ENCODE measurements at places on chromosomes 2 and 18.

- no peak for DNase-seq
Measured at GRCh38 chr18:36186461-36187192, 670 bp upstream of the MOCOS start.

- no peak for DNase-seq
Measured at GRCh38 chr2:21234464-21235120, 110.8 kb downstream of the TDRD15 start.

DNA sequence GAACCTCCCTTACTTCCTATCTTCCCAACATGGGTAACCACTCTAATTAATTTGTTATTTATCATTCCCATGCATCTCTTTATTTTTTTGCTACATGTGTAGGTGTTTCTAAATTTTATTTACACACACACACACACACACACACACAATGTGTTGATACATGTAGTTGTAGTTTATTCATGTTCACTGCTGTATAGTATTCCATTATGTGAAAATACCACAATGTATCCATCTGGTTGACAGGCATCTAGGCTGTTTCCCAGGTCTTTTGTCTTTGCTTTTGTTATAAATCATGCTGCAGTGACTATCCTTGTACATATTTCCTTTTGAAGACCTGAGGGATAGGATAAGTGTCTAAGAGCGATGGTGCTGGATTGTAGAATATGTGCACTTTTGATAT, 59.7 kb downstream of the ACAA2 start:
- DNase-seq: no peak

DNA sequence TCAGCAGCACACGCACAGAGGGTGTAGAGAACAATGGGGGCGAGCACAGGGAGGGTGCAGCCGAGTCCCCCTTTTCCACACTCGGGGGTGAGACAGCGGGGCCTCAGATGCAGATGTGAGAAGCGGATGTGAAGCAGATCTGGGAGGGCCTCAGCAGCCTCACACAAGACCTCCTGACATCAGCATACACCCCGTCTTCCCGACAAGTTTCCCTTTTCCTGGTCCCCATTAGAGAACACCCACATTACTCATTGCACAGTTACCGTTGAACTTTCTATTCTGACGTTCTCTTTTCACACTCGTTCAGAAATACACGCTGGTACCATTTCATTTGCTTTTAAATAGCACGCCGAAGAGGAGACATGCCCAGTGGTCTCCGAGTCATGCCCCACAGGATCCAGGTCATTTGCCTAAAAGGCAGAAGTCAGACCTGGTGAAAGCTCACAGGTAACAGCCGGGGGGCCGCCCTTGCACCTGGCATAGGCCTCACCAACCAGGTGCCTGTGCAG, 129.5 kb upstream of the ID2 start:
- DNase-seq: no peak

- no peak for DNase-seq
Measured at GRCh38 chr2:75555701-75556100, 5.0 kb downstream of the EVA1A start.

DNA sequence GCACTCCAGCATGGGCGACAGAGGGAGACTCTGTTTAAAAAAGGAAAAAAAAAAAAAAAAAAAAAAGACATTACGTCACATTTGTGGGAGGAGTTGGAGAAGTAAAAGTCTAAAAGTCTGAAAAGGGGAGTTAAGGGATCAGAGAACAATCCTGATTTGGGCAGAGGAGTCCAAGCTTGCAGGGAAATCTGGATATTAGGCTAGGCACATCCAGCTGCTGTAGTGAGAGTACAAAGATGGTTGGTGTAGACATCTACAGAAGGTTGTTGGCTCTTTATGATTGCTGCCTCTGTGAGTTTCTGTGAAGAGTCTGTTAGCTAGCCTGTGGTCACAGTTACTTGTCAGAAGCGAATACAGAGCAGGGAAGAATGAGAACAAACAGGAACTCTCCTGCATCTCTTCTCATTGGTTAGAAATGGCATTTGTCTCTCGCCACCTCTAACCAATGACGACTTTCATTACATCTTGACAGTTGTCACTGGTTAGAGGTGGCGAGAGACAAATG, 3.3 kb upstream of the OSBPL6 start:
- DNase-seq: no peak

- no peak for DNase-seq
Measured at GRCh38 chr2:19542796-19543662, 184.6 kb upstream of the OSR1 start.

DNA sequence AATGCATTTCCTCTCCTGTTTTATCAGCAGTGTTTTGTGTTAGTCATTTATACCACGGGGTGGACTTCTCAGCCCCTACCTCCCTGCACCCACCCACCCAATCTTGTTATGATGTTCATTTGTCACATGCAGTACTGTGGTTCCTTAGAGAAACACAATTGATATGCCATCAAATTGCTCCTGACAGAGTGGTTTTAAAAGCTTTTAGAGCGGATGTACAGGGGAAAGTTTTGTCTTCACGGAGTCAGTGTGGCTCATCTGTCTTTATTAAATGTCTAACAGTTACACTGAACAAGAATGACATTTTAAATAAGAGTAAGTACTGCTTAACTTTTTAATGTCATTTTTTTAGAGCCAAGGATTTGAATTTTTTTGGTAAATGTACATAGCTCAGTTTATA, 156.9 kb downstream of the LRRTM1 start:
- no peak for DNase-seq

- no peak for DNase-seq
Measured at GRCh38 chr2:88265352-88266303, 95.5 kb downstream of the THNSL2 start.

DNA sequence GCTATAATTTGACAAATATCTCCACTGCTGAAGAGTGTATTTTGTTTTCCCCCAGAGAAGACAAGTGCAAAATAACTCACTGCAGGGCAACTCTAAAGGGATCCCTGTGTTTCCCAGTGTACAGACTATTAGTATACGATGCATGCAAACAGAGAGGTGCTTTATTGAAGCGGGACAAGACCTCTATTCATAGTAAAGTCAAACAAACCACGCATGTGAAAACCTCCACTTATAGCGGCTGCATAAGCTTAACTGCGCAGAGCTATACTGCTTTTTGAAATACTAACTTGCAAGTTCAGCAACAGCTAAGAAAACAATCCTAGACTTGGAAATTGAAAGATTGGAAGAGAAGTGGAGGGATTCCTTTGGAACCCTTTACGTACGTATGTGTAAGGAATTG, 15.6 kb downstream of the RNF144A start:
- DNase-seq: no peak

GRCh38 chr2:29567906-29568520, 353.4 kb downstream of the ALK start:
- DNase-seq: no peak

- no peak for DNase-seq
Measured at GRCh38 chr18:13217971-13218367, 591 bp upstream of the LDLRAD4 start.

GRCh38 chr2:226031647-226032501, 632.4 kb downstream of the NYAP2 start:
- no peak for DNase-seq

DNA sequence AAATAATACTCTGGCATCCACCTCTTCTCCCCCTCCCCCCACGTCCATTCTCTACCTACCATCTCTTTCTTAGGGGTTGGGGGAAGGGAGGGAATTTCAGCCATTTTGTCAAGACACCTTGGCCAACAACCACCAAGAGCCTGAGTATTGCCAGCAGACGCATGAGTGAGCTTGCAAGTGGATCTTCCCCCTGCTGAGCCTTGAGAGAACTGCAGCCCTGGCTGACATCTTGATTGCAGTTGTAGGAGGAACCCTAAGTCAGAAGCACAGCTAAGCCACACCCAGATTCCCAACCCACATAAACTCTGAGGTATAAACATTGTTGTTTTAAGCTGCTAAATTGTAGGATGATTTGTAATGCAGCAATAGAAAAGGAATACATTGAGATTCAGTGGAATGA, 165.6 kb downstream of the TMEFF2 start:
- no peak for DNase-seq

DNA sequence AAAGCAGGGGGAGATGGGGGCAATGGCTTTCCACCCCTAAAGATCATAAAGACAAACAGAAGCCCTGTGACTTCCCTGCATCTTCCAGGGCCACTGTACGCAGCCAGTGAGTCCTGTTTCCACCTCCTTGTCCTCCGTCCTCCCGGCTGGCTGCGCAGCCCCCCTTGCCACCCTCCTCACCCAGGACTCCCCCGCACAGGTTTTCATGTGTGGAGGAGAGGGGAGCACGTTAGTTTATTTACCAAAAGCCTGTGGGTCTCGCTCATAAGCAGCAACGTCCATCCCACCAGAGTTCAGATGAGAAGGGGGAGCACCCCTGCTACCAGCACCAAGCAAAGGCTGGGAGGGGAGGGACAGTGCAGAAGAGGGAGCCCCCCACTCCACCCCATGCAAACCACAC, 11.7 kb downstream of the CYP26B1 start:
- no peak for DNase-seq

DNA sequence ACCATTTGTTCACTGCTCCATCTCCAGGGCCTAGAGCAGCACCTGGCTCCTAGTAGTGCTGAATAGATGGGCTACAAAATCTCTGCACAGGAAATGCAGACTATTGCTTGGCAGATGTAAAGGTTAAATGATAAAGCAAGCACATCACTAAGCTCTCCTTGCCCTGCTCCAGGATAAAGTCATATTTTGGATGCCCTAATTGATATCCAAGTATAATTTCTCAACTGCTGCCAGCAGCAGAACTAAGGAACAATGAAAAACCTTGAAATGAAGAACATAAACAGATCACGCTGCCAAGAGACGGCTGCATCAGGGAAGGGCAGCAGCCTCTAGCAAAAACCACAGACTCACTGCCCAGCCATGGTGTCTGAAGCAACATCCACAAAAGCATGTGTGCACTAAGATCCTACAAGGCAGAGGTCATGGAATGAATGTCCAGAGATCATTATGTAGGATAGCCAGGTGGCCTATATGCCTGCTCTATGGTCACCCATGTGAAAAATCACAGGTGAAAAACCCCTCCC, 134.7 kb downstream of the TMEM163 start:
- no peak for DNase-seq

DNA sequence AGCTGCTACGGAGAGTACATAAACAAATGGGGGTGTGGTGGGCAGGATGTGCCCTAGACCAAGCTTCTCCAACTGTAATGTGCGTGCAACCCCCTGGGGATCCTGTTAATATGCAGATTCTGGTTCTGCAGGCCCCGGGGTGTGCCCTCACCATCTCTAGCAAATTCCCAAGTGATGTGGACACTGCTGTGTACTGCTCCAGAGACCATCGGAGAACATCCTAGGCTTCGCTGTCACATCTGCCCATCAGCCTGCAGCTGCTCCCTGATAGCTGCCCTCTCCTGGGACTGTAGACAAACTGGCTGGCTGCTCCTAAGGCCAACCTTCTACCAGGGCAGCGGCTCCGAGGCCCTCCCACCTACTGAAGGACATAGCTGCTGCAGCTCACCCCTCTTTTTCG, 3.2 kb downstream of the HS1BP3 start:
- no peak for DNase-seq

DNA sequence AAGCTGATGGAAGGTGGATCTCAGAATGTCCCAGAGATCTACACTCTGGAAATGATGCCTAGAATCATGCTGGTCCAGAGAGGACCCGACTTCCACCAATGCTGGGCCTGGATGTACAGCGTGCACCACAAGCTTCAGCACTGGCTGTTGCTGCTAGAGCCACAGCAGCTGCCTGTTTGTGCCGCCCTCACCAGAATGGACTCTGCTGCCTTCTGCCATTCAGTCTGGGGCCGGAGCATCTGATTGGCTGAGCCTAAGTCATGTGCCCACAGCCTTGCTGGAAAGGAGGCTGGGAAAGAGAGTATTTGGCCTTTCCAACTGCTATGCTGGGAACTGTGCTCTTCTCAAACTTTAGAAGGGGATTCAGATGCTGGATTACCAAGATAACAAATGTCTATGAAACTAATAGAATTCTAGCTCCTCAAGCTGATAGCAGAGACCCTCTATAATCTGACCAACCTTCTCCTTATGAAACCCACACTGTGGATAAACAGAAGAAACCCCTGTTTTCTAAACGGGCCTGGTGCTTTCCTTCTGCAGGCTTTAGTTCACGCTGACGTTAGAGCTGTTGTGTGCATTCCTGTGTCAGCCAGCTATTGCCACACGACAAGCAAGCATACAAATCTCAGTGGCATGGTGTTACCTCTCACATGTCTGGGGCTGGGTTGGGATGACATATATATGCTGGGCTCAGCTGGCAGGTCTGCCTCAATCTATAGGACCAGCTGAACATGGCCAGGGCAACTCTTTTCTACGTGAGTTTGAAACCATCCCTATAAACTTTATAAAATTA, 4.1 kb upstream of the LOXHD1 start:
- DNase-seq: no peak

- no peak for DNase-seq
Measured at GRCh38 chr18:63302636-63303405, 16.7 kb downstream of the BCL2 start.

DNA sequence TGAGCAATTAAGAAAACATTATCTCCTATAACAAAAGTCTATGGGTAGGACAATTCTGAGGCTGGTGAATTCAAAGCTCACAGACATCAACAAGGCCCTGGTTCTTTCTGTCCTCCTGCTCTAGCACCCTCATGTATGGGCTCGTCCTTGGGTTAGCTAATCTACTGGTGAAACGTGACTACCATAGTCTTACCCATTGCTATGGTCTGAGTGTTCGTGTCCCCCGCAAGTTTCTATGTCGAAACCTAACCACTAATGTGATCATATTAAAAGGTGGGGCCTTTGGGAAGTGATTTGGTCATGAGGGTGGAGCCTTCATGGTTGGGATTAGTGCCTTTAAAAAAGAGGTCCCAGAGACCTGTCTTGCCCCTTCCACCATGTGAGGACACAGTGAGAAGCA, 564.7 kb downstream of the TNS1 start:
- DNase-seq: no peak

GRCh38 chr18:56721031-56721430, 69.9 kb downstream of the WDR7 start:
- no peak for DNase-seq

- DNase-seq: no peak
Measured at GRCh38 chr2:231512222-231512621, 18.0 kb downstream of the NMUR1 start.

DNA sequence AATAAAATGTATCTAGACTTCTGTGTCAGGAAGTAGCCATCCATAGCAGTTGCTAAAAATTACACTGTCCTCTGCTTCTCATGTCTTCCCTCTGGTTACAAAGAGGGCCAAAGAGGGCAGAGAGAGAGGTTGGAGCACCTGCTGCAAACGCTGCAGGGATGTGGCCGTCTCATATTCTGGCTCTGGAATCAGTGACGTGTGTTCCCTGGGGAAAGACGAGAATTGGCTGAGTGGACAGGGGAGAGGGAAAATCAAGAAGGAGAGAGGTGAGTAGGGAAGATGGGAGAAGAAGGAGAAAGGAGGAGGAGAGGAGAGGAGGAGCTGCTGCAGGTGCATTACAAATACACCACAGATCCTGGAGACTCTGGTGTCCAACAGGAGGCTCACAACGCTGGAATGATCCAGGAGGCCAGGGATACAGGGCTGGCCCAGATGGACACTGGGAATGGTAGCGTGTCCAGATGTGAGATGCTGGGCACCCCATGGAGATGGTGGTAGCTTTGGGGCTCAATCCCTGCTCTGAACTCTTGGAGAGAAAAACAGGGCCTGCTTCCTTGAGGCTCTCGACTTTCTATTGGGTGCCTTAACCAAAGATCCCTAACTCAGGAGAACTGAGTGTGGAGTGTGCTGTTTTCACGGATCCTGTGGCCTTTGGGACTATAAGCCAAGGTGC, 118.4 kb upstream of the PXDN start:
- DNase-seq: no peak

Data from thoracic aorta (tissue), 2 donors.